ENCODE measurements at places on chromosomes 6 and 20. TPM values are rescaled to one million over a fixed set of nuclear protein-coding genes. Genes with fewer than 3 reads are reported as not detected.

Gene TAGAP
- 0.33 TPM for total RNA-seq

Gene OTOR
- not detected for total RNA-seq

Gene CST2
- not detected for total RNA-seq

Gene TFAP2C
- 12.8 TPM for total RNA-seq

Gene ANGPT4
- not detected for total RNA-seq

Gene OR2H1
- total RNA-seq = not detected

Gene MDFI
- 137 TPM for total RNA-seq

Gene TULP1
- total RNA-seq = not detected

Gene OR2J3
- total RNA-seq = not detected

All from mammary epithelial cell (primary cell).